ENCODE measurements at places on chromosomes 5 and 9.

- DNase-seq: no peak
Measured at GRCh38 chr9:131862261-131862660, 122.4 kb upstream of the RAPGEF1 start.

DNA sequence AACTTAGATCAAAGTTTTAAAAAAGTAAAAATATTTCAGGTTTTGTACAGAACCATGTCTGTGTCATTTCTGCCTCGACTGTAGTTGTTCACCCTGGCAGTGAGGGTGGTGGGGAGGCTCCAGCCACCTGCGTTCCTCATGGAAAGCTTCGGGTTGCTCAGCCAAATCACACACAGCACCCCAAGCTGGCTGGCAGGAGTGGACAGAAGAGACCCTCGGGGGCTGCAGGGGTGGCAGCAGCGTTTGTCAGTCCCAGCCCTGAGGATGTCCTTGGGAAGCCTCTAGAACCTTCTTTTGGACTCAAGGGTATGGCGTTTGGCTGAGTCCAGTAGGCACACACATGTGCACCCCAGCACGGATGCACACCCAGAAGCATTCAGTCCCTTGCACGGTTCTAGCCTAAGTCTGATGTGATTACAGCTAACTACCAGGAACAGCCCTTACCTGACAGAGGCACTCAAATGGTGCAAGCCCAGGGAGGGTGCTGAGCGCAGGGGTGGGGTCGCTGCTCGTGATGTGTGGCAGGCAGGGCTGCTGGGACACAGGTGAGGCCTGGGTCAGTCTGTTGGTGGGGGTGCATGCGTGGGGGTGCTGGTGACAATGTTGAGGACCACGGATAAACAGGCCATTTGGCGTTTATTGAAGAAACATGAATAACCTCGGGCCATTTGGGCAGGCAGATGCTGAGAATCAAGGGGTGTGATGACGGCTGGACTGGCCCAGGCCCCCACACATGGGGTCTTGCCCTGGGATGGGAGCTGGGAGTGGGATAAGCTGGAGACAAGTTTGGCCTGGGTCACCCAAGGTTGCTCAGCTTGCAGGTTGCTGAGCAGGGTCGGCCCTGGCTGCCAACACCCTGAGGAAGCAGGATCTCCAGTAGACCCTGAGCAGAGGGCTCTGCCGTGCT is 103.4 kb downstream of the PHF2 start:
- no peak for DNase-seq

GRCh38 chr5:81893961-81894360 is 77.9 kb upstream of the ATG10 start:
- no peak for DNase-seq

DNA sequence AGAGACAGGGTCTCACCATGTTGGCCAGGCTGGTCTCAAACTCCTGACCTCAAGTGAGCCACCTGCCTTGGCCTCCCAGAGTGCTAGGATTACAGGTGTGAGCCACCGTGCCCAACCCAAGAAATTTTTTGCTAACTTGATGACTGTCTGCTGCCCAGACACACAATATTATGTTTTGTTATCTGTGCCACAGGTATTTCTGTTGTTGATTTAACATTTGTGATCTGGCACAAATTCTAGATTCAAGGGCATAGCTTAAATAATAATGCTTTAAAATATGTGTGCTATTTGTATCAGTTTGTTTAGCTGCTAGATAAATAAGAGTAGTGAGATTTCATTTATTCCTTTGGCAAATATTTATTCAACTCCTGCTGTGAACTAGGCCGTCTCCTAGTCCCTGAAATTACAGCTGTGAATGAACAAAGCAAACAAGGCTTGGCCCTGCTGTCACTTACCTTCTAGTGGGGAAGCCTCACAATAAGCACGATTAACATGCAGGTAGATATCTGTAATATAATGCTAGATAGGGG is 35.3 kb downstream of the GAPVD1 start:
- DNase-seq: no peak

DNA sequence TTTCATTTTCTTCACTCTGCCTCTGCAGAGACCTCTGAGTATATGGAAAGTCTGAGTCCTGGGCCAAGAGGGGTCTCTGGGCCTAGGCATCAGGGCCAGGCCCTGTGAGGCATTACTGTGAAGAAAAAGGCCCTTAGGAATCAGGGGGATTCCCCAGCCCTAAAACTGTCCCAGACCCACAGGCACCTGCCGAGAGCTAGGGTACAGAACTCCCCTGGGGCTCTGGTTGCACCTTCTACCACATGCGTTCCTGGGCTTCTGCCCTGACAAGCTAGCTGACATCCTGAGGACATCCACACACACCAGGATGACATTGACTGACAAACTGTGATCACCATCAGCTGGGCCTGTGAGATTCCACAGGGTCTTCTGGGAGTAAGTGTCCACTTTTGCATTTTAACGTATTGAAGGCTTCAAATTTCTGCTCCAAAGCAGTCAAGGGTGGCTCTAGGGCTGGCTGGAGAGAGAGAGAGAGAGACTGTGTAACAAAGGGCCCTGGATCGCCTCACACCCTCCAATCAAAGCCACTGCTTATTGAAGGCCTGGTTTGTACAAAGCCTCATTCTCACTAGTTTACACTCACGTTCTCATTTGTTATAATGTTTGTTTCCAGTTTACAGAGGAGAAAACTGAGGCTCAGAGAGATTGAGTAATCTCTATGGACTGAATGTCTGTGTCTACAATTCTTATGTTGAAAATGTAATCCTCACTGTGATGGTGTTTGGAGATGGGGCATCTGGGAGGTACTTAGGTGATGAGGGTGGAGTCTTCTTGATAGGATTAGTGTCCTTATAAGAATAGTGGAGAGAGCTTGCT is 45.1 kb downstream of the TGFBI start:
- DNase-seq: no peak

- DNase-seq: no peak
Measured at GRCh38 chr5:149639737-149640136, 58.4 kb downstream of the ARHGEF37 start.

DNA sequence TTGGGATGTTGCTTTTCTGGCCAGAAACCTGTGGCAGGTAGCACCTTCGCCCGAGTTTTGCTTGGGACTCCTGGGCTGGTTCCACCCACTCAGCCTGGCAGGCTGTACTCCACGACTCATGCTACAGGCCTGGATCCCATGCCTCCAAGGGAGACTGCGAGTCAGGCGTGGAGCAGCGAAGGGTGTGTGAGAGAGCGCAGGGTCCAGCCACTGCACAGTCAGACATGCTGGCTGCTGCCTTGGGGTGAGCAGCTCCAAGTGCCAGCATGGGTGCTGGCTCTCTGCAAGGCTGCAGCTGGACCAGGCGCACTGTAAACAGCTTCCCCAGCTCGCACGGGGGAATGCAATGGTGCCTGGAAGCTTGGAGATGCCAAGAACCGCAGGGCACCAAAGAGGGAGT is 249.6 kb upstream of the EDIL3 start:
- peak; percentile 4 for DNase-seq

GRCh38 chr5:65017636-65018035 is 248.9 kb downstream of the CWC27 start:
- no peak for DNase-seq

DNA sequence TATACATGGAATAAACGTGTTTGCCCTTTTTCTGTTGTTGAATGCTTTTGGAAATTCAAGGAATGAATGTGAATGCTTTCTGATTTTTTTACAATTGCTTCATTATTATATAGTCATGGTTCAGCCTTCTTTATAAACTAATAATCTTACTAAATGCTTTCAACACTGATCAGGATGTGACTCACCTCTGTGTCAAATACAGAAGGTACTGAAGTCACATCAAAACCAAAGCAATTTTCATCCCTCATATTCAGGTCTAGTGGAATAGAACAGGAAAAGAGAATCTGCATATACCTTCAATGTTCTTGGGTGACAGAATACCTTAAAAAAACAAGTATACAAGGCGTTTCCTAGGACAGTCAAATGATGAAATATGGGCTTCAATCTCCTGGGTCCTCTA is 170.7 kb downstream of the PDE4D start:
- no peak for DNase-seq

GRCh38 chr5:81172710-81173109 is 60.4 kb upstream of the CKMT2 start:
- DNase-seq: no peak

DNA sequence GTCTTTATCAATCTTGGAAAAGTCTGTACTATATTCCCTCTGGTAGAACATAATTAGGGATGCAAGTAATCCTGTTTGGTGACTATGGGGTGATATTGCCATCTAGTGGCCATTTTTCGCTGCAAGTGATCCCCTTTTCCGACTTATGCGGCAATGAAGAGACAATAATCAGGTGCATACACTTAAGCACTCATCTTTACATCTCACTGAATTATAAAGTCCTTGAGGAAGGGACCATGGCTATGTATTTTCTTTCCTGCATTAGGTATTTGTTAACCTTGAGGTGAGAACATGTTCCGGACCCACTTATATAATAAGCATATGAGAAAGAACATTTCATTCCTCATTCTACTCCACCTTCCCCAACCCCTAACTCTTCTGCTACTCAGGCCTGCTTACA is 19.6 kb upstream of the LIX1 start:
- no peak for DNase-seq

GRCh38 chr5:150058480-150059126 is 27.8 kb downstream of the CSF1R start:
- no peak for DNase-seq

DNA sequence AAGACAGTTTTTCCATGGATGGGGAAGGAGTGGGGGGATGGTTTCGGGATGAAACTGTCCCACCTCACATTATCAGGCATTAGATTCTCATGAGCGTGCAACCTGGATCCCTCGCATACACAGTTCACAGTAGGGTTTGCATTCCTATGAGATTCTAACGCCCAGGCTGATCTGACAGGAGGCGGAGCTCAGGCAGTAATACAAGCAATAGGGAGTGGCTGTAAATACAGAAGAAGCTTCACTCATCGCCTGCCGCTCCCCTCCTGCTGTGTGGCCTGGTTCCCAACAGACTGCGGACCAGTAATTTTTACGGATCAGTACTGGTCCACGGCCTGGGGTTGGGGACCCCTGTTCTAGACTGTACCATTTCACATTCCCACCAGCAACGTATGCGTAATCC is 68.3 kb upstream of the OTULINL start:
- no peak for DNase-seq

GRCh38 chr9:1434052-1434767 is 384.1 kb downstream of the DMRT2 start:
- DNase-seq: no peak

DNA sequence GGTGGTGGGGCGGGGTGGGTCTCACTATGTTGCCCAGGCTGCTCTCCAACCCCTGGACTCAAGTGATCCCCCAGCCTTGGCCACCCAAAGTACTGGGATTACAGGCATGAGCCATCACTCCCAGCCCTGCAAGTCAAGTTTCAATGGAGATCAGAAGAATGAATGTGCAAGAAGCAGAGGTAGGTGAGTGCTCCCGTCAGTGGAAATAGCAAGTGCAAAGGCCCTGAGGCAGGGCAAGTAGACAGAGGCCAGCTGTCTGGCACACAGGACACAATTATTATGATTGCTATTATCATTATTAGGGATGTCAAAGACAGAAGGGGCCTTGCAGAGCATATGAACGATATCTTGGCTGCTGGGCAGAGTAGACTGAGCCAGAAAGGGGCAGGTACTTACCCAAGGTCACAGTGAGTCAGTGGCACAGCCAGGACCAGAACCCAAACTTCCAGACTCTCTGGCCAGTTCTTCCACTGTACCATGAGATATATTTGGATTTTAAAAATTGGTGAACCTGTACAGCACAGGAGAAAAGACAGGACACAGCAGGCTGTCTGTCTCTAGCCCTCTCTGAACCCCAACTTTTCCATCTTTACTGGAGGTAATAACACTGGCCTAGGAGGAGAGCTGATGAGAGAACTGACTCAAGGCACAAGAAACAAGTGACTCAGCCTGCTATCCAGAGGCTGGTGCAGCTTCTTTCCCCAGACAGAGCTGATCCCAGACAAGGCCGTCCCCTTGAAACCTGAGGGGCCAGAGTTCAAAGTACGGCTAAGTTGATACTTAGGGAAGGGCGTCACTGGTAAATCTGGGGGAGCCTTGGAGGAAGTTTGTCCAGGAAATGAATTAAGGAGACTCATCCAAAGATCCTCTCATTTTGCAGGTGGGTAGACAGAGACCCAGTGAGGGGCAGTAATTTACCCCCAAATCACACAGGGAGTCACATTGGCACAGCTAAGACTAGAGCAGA is 1.4 kb downstream of the HDHD3 start:
- no peak for DNase-seq

DNA sequence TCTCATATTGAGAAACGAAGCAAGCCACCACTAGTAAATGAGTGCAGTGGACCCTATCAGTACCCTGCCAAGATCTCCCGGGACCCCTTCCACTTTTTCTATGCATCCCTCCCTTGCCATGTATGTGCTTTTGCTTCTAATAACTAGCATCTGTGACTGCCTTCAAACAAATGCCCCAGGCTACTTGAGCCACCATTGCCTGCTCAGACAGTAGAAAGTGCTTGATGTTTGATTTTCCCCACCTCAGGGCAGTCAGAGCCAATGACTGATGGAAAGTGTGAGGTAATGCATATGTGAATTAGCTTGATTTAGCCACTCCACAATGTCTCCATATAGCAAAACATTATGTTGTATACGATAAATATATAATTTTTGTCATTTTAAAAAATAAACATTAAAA is 797.3 kb upstream of the ACO1 start:
- no peak for DNase-seq

DNA sequence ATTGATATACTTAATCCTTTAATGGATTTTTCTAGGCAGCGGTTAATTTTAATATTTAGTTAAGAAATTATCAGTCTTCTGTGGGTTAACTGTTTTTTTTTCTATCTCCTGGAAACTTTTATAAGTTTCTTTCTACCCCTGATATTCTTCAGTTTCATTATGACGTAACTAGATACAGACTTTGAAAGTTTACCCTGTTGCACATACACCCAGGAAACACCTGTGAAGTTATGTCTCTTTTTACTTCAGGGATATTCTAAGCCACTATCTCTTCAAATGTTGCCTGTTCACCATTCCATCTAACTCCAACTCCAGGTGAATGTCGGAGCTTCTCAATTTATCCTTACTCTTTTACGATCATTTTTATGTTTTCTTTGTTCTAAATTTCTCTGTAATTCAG is 329.0 kb downstream of the ICE1 start:
- no peak for DNase-seq

DNA sequence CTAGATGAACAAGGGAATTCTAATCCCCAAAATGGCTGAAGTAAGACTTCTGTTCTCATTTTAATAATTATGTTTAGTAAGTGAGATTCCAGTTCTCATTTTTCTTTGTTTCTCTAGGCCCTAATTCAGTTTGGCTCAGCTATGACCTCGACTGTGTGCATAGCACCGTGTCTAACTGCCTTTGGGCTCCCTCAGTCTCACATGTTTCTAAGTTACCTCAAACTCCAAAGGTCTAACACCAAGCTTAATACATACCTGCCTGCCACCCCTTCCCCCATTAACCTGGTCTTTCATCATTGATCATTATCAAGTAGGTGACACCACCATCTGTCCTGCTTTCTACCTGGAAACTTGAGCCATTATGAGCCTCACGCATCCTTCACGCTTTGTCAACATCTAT is 273.2 kb downstream of the SAXO1 start:
- no peak for DNase-seq

GRCh38 chr5:180628827-180629750 is 20.3 kb downstream of the FLT4 start:
- DNase-seq: no peak
